A549 treated with DMSO at 1 μM for 4 hours (cell line): ENCODE measurements at places on chromosomes 2 and 18. TPM values are rescaled to one million over a fixed set of nuclear protein-coding genes. Genes with fewer than 3 reads are reported as not detected.

The PKP4 gene
- 22.7 to 33.0 TPM (median 31.5 TPM) in 5 replicates for total RNA-seq

The CD28 gene
- not detected in 5 replicates for total RNA-seq

The TBR1 gene
- 0.01 to 0.11 TPM (median 0.08 TPM) in 3 of 5 replicates, not detected in the others for total RNA-seq

The CNNM3 gene
- total RNA-seq: 11.8 to 16.4 TPM (median 16.0 TPM) in 5 replicates

The ECEL1 gene
- total RNA-seq: 0.14 to 0.30 TPM (median 0.17 TPM) in 4 of 5 replicates, not detected in the other

The SALL3 gene
- total RNA-seq: not detected in 5 replicates

The SLC11A1 gene
- total RNA-seq: 0.15 to 0.28 TPM (median 0.19 TPM) in 5 replicates

The TEX44 gene
- total RNA-seq: not detected in 5 replicates

The FNDC4 gene
- total RNA-seq: 3.3 to 5.0 TPM (median 4.2 TPM) in 5 replicates

The ANKRD29 gene
- 10.0 to 14.9 TPM (median 12.6 TPM) in 5 replicates for total RNA-seq

The CFAP65 gene
- total RNA-seq: 0.09 to 0.19 TPM (median 0.15 TPM) in 5 replicates

The MAP3K19 gene
- not detected in 5 replicates for total RNA-seq

The DSC1 gene
- not detected in 5 replicates for total RNA-seq

The PPP1R1C gene
- 1.8 to 4.7 TPM (median 2.0 TPM) in 5 replicates for total RNA-seq

The CD8A gene
- total RNA-seq: 0.19 to 0.45 TPM (median 0.30 TPM) in 5 replicates

The SERPINB5 gene
- 0.08 to 0.20 TPM (median 0.11 TPM) in 5 replicates for total RNA-seq
